ENCODE measurements at places on chromosomes 3 and 15.

GRCh38 chr15:56168394-56168793 lies 75.3 kb downstream of the RFX7 start:
- no peak for DNase-seq

DNA sequence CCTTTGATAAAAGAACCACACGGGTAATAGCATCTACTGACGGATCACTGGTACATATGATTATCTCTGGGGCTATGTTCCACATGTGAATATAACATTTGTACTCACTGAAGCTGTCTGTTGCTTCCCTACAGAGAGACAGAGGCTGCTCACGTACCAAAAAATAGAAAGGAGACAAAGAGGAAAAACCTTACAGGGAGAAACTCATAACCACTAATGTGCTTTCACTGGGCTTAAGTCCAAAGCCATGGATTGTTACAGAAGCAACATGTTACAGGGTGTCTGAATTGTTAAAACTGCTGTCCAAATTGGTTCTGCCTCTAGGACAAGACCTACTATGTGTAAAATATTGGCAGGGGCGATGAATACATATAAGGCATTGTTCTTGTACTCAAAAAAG lies 311.9 kb downstream of the FOXP1 start:
- DNase-seq = no peak

DNA sequence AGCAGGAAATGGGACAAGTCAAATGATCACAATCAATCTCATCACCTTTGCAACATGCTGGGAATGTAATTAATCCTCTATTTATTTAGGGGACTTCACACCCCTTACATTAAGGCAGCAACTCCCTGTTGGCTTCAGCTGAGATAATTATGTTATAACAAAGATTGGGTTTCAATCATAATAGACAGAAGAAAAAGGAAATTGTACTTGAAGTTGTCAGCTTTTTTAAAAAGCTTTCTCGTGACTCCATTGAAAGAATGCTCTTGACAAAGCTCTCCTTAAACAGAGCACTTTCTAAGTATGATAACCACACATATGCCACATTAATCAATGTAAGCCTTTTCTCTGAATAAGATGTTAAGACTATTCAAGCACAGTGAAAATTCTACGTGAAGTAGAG lies 65.7 kb downstream of the SHQ1 start:
- DNase-seq = no peak

DNA sequence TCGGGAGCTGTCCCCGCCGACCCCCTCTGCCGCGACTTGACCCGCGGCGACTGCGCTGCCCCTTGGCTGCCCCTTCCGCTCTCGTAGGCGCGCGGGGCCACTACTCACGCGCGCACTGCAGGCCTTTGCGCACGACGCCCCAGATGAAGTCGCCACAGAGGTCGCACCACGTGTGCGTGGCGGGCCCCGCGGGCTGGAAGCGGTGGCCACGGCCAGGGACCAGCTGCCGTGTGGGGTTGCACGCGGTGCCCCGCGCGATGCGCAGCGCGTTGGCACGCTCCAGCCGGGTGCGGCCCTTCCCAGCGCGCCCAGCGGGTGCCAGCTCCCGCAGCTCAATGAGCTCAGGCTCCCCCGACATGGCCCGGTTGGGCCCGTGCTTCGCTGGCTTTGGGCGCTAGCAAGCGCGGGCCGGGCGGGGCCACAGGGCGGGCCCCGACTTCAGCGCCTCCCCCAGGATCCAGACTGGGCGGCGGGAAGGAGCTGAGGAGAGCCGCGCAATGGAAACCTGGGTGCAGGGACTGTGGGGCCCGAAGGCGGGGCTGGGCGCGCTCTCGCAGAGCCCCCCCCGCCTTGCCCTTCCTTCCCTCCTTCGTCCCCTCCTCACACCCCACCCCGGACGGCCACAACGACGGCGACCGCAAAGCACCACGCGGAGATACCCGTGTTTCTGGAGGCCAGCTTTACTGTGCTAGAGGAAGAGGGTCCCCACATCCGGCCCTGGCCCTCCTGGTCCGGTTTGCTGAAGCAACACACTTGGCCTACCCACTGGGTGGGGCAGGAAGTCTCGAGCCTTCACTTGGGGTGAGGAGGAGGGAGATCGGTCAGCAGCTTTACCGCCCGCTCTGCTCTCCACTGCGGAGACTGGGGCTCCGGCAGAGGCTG lies at the start of gene RASSF1:
RASSF1 (minus strand) TSS at position 389 of the 882 bp plus-strand sequence; CDS start at position 358, 31 bp downstream.
- no peak for DNase-seq

DNA sequence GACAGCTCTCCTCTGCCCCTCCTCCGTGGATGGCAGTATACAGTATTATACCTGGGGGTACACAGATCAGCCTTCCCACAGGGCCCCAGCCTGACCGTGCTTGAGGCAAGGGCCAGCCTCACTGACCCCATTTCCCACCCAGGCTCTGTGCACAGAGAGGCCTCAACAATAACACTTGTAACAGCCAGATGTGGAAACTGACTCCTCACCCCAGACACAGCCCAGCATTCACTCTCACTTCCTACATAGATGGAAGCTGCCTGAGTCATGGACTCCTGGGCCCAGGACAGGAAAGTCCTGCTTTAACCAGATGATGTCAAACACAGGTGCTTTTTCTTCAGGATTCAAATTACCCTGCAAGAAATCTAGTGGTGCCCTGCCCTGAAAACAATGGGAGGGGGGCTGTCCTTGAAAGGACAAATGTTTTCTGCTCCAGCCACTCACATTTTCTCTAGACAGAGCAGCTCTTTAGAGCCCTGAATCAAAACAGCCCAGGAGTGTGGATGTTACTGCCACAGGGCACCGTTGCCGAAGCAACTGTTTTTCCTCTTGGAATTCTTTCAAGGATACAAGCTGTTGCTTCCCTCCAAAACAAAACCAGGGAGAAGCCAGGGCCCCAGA lies 16.4 kb downstream of the CCDC12 start:
- no peak for DNase-seq

GRCh38 chr15:63390689-63391088 lies 9.0 kb upstream of the CA12 start:
- no peak for DNase-seq

DNA sequence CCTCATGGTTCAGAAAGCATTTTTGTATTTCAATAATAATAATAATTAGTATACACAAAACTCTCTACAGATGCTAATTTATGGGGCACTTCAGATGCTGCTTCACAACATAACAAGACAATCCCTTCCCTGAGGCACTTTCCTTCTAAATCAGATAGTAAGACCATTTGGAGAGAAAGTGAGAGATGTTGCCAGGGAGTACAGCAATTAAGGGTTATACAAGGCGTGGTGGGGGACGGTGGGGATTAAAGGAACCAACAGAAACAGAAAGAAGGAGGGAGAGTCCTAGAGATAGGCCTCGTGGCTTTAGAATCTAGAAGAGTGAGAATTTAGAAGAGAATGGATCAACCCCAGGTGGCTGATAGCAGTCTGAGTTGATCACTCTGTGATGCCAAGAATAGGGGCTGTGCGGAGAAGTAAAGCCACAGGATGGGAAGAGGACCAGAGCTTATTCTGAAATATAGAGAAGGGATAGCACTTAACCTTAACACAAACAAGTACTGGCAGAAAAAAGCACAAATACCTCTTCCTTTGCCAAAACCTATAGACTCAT lies 76.9 kb downstream of the ETFA start:
- DNase-seq = no peak

GRCh38 chr3:69008980-69009379 lies 4.5 kb downstream of the EOGT start:
- DNase-seq = no peak

DNA sequence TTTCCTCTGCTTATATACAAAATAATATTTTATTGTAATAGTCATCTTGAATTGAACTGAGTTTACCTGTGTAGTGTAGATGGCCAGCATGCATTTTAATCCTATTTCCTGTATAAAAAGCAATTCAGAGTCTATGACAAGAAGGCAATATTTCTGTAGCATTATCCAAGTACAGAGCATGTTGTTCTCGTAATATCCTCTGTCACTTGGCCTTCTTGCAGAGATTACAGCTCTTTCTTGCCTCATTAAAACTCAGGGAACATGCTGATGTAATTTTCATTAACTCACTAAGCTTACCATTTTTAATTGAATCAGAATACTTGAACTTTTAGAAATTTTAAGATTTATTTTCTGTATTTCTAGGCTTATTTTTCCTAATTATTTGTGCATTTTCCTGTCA lies 203.3 kb upstream of the AGTR1 start:
- no peak for DNase-seq

GRCh38 chr3:1693145-1693544 lies 405.5 kb upstream of the CNTN4 start:
- DNase-seq = no peak

GRCh38 chr3:127886956-127887231 lies 28.1 kb upstream of the KBTBD12 start:
- no peak for DNase-seq

DNA sequence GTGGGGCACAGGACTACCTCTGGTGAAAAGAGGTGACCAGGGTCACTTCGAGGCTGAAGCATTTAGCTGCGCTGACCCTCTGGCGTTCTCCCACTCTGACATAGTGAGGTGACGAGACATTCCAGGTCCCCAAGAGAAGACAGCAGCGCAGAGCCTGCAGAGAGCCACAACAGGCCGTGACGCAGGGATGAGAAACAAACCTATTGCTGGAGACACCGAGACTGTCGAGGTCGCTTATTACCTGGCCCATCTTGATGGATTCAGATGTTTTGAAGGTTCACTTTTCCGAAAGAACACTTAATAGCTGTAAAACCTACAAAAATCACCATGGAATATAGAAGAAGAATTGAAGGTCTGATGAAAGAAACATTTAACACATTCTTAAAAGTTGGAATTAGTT lies 466.3 kb downstream of the NR2F2 start:
- DNase-seq = no peak

DNA sequence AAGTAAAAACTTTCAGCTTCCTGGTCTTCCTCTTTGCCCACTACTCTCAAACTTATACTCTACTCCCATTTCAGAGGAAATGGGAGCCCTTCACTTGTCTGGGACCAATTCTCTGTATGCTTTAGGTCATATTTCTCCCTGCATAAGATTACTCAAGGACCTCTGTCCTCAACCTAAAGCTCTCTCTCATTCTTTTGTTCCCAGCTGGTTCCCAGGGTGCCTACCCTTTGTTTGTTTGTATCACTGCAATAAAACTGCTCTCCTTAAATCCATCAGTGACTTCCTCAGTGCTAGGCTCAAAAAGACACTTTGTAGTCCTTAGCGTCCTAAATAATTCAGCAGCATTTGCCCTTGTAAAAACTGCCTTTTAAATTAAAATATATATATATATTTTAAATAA lies 2.9 kb downstream of the NGRN start:
- no peak for DNase-seq

DNA sequence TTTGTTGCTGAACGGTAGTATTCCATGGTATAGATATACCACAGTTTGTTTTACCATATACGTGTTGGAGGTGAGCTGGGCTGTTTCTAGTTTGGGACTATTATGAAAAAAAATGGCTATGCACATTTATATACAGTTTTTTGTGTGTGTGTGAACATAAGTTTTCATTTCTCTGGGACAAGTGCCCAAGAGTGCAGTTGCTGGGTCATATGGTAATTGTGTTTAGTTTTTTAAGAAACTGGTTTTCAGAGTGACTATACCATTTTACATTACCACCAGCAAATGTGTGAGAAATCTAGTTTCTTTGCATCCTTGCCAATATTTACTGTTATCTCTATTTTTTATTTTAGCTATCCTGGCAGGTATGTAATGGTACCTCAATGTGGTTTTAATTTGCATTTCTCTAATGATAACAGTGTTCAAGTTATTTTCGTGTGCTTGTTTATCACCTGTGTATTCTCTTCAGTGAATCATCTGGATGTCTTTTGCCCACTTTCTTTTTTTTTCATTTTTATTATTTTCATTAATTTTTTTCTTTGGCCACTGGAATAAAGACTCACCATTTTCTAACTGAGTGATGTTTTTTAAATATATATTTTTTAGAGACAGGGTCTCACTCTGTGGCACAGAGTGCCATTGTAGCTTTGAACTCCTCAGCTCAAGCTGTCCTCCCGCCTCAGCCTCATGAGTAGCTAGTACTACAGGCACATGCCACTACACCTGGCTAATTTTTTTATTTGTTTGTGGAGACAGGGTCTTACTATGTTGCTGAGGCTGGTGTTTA lies 75.3 kb downstream of the ZNF609 start:
- DNase-seq = no peak

- no peak for DNase-seq
These were observed 119.9 kb upstream of the FHIT start for GRCh38 chr3:61371123-61371522.

- no peak for DNase-seq
These were observed 252.4 kb downstream of the FHIT start for GRCh38 chr3:60998858-60999257.

DNA sequence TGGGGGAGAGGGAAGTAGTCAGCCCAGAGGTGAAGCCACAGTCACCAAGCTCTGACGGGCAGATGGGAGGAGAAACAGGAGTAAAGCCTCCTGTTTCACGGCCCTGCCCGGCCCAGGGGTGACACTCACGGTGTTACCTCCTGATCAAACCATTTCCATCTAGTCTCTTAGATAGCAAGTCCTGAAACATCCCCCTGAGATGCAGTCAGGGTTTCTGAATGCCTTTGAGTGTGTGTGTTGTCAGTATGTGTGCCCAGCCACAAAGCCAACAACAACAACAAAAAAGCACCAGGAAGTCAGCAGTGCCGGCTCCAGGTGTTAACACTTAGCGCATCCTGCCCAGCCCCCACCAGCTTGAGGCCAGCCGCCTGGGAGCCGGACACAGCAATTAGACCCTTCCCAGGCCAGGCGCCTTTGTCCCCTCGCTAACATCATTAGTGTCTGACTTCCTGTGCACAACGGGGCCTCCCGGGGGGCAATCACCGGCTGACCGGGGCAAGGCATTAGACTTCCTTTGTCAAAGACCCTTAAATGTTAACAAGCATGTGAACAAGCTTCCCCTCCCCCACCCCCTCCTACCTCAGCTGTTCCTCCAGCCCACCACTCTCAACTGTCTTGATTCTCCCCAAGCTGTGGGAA lies 34.5 kb downstream of the IL17RD start:
- no peak for DNase-seq

DNA sequence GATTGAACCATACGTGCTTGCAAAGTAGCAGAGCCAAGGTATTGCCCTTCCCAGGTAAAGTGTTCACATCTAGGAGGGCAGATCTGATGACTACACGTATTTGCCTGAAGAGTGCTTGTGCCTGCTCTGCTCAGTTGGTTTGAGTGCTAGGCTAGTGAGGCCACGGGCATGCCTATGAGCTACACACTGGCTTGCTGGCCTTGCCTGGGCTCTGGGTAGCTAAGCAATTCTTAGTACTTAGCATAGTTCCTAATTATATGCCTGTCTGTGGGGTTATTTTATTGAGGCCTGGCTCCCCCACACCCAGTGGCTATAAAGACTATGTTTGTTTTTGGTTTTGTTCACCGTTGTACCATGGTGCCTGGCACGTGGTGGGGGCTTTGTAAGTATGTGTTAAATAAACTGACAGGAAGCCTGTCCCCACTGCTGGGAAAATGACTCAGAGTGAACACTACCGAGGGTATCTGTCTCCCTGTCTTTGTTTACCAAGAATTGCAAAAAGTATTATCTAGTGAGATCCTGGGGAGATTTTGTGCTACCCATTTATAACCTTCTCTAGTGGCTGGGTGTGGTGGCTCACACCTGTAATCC lies 72.1 kb upstream of the ETV5 start:
- DNase-seq = no peak

Measured in HTR-8/SVneo (cell line).